ENCODE measurements at places on chromosomes 2 and 18. TPM values are rescaled to one million over a fixed set of nuclear protein-coding genes. Genes with fewer than 3 reads are reported as not detected.

- peak; percentile 20 for DNase-seq
These were observed 545 bp downstream of the GLI2 start for GRCh38 chr2:120736202-120736623.

GRCh38 chr2:204033611-204034495 lies 97.3 kb downstream of the ICOS start:
- peak; percentile 86 for DNase-seq

DNA sequence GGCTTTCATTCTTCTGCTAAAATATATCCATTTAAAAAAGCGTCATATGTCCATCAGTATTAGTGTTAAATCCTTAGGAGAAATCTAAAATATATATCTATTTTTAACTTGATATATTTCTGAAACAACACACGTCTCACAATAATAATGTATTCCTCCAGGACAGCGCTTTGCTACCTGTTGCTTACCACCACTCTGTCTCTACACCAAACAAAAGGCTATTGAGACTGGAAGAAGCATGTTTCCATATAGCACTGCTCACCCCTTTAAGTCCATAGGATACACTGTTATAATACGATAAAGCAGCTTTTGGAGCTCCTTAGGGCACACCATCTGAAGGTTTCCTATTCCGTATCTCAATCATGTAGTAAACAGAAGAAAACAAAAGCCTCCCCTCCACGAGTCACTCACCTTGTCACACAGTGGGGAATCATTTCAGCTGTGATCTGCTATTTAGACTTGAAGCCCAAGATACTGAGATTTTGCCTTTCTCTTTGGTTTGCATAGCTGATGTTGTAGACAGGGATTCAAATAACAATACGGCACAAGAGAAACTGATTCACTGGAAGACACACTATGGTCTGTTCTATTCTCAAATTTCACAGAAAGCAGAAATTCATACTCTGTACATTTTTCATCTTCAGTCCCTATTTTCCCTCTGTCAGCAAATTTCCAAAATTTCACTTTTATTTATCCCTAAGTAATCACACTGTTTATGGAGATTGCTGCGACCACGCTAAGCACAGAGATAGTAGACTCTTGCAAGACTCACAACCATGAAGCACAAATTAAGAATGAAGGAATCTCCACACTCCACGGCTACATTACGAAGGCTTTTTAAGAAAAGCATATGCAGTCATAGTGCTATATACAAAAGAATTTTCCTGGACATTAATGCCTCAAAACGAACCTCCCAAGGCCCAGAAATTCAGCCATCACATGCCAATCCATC lies 187.1 kb downstream of the TCF4 start:
- DNase-seq = peak; percentile 50

The RASGRP3 gene
- 138 TPM for total RNA-seq

The SEPTIN10 gene
- total RNA-seq = 63.9 TPM

The ATP8B1 gene
- 10.5 TPM for total RNA-seq

DNA sequence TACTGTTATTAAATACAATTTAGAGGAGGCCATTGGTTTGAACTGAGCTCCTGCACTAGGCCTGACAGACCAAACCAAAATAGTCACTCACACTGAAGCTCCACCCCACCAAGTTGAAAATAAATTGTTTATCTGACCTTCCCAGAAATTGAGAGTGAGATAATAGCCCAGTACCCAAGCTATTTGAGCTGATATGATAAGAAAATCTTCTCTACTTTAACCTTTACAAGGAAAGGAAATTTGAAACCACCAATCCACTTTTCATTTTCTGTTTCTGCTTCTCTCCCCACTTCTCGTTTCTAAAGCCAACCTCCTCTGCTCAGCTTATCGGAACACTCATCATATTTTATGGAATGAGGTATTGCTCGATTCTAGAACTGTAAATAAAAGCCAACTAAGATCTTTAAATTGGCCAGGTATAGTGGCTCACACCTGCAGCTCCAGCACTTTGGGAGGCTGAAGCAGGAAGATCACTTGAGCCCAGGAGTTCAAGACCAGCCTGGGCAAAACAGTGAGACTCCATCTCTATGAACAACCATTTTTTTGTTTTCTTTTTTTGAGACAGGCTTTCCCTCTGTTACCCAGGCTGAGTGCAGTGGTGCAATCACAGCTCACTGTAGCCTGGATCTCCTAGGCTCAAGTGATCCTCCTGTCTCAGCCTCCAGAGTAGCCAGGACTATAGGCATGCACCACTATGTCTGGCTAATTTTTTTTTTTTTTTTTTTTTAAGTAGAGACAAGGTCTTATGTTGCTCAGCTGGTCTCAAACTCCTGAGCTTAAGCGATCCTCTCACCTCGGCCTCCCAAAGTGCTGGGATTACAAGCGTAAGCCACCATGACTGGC lies 13.3 kb upstream of the GALM start:
- DNase-seq = no peak

The SPHKAP gene
- total RNA-seq = not detected

The REEP1 gene
- 14.5 TPM for total RNA-seq

DNA sequence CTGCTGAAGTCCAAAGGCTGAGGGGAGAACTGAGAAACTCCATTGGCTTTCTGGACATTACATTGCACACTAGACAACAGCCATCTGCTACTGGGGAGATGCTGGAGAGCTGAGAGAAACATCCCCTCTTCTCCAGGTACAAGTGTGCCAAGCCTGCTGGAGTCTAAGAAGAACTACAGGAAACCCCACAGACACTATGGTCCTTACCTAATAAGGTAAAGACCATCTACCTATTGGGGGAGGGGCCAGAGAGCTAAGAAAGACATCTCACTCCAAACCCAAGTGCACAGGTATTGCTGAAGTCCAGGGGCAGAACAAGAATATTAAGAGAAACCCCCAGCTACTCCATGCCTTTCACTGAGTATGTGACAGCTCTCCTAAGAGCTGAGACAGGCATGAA lies 338.7 kb upstream of the NCKAP5 start:
- DNase-seq = no peak

GRCh38 chr18:2154278-2154677 lies 417.0 kb downstream of the METTL4 start:
- no peak for DNase-seq

Measured in lung microvascular endothelial cell (primary cell).